ENCODE measurements at places on chromosomes 13 and 19.

GRCh38 chr13:76837801-76838200 lies 48.4 kb downstream of the KCTD12 start:
- DNase-seq = no peak

DNA sequence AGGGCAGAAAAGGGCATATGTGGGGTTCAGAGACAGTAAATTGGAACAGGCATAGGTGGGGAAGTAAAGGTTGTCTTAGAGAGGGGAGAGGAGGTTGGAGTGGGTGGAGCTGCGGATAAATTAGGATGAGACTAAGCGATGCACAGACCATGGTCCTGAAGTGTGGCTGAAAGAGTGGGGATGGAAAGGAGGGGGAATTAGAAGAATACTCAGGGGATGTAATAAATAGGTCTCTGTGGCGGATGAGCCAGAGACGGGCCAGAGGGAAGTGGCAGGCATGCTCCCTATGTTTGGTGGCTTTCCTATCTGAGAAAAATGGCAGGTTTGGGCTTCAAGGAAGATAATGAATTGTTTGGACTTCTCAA lies 123.4 kb downstream of the OLFM4 start:
- no peak for DNase-seq

DNA sequence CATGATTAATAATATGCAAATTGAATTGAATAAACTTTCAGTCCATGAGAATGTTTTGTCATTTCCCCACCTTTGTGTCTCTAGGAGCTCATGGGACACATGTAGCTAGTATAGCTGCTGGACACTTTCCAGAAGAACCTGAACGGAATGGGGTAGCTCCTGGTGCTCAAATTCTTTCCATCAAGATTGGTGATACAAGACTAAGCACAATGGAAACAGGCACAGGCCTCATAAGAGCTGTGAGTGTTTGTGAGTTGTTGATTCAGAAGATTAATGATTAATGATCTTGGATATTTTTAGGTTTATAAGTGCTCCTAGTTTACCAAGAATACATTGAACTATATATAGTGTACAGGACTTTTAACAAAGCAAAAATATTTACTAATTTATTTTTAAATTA lies 30.1 kb downstream of the TPP2 start:
- DNase-seq = no peak

GRCh38 chr19:43101950-43102349 lies 19.4 kb upstream of the PSG2 start:
- DNase-seq = no peak

DNA sequence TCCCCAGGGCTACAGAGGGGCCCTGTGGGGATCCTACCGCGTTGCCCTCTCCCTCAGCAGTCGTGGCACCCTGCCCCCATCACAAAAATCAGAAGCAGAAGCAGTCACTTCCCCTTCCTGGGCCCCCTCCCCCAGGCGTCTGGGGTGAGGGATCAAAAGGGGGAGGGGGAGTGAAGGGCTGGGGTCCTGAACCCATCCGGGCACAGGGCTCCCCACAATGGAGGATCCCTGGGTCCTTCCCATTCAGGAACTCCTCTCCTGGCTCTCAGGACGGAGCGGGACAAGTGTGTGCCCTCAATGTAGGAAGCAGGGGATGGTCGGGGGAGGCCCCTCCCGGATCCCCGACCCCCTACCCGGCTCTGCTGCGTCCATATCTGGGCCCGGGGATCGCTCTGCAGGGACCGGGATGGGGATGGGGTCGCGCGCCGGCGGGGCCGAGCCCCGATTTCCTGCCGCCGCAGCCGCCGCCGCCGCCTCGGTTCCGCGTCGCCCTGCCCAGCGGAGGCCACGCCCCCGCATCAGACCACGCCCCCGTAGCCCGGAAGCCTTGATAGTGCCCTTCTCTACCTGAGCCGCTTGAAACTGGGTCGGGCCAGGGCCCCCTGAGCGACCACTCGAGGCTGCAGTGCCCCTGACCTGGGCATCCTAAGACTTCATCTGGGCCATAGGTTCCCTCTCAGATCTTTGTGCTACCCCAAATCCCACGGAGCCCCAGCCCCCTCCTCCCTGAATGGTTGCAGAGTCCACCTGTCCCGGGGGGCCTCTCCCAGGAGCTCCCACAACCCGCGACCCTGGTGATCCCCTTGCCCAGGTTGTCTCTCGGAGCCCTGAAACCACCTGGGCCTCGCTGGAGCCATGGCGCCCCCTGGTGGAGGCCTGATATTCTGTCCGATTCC lies at the start of gene GMIP:
Gene GMIP, minus strand, starts transcription at position 500 of the 896 bp plus-strand sequence. Its CDS starts 128 bp downstream, at position 372.
- DNase-seq = peak; percentile 94

- peak; percentile 51 for DNase-seq
These were observed 54.3 kb downstream of the GATAD2A start for GRCh38 chr19:19459707-19460251.

DNA sequence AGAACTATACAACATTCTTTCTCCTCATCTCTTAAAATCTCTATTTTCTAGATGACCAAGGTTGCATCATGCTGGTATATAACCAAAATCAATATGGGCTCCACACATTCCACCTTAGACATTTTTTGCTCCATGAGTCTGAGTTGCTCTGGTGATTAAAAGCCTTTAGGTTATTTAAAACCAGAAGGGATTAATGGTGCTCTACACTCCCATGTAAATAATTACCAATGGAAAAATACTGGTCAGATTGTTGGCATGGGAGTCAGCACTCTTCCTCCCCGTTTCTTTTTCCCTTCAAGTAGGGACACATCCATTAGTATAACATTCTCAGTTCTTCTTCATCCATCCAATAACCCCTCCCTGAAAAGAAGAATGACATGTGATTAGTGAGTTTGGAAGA lies 747.7 kb downstream of the PCDH17 start:
- DNase-seq = no peak

DNA sequence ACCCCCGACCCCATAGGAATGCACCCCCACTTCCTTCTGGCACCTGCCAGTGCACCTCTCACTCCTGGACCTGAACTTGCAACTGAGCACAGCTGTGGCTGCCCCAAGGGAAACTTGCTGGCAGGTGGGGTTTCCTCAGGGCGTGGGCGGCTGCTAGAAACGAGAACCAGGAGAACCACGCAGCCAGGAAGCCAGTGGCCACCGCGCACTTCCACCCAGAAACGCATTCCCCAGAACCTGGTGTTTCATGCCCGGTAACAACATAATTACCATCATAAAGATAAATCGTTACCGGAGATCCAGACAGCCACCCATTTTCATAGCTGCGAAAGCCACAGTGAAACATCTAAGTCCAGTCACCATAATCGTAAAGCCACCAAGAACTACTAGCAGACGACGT lies 75.2 kb upstream of the C13orf46 start:
- peak; percentile 86 for DNase-seq

- no peak for DNase-seq
These were observed 175.1 kb downstream of the ZNF536 start for GRCh38 chr19:30547246-30547645.
